ENCODE measurements at places on chromosomes 7 and 10. TPM values are rescaled to one million over a fixed set of nuclear protein-coding genes. Genes with fewer than 3 reads are reported as not detected.

DNA sequence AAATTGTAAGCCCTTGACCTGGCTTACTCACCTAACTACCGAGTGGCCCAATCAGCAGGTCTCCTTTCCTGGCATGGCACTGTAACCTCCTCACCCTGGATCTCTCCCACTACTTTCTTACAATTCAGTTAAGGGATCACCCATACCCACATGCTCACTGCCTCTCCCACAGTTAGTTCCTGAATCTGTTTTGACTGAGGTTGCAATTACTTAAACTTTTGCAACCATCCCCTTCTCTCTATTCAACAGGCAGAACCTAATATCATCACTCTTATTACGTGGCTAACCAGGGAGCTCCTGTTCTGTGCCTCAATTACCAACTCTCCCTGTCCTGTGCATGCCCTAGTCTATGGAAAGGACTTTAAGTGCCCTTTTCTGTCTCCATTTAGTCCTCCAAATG, 84.2 kb upstream of the IKZF1 start:
- no peak for DNase-seq

DNA sequence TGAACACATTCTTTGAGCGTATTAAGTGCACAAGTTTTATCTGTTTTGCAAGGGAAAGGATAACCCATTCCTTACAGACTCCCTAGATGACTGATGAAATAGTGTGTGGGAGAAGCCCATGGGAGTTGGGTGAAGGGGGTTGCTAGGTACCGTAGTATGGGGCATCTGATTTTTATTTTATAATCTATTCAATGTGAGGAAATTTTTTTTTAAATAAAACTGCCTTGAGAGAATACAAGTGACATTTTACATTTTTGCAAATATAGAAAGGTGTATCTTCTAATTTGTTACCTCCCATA, 1.4 kb downstream of the BTAF1 start:
- no peak for DNase-seq

DNA sequence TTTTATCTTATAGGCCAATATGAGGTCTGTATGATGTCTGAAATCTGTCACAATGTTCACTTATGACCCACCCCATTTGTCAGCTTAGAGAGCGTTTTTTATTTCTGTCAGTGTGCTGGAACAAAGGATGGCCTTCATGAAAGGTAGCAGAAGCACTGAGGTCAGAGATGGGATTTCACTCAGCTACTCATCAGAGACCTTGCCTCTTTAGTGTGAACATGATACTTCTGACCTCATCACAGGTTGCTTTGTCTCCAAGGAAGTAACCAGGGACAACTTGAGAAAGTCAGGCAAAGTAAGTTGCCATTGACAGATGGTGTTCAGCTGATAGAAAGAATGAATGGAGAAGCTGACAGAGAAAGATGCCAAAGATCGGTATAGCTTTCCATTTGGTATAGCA, 16.3 kb downstream of the YAE1 start:
- DNase-seq = no peak

GRCh38 chr7:134371536-134371935, 54.8 kb upstream of the SLC35B4 start:
- DNase-seq = no peak

GRCh38 chr7:45595809-45596664, 21.9 kb downstream of the ADCY1 start:
- DNase-seq = no peak

DNA sequence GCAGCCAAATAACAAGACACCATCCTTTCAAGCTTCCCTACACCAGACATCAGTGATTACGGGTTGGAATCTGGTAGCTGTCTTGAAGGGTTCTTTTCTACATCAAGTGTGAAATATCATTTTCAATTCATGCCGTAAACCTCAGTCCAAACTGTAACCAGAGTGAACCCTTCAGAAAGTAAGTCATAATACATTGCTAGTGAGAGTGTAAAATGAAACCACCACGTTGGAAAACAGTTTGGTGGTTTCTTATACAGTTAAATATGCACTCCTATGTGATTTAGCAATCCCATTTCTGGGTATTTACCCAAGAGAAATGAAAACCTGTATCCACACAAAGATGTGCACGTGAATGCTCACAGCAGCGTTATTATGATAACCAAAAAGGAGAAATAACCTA, 25.6 kb upstream of the ZC3HAV1L start:
- DNase-seq = no peak

DNA sequence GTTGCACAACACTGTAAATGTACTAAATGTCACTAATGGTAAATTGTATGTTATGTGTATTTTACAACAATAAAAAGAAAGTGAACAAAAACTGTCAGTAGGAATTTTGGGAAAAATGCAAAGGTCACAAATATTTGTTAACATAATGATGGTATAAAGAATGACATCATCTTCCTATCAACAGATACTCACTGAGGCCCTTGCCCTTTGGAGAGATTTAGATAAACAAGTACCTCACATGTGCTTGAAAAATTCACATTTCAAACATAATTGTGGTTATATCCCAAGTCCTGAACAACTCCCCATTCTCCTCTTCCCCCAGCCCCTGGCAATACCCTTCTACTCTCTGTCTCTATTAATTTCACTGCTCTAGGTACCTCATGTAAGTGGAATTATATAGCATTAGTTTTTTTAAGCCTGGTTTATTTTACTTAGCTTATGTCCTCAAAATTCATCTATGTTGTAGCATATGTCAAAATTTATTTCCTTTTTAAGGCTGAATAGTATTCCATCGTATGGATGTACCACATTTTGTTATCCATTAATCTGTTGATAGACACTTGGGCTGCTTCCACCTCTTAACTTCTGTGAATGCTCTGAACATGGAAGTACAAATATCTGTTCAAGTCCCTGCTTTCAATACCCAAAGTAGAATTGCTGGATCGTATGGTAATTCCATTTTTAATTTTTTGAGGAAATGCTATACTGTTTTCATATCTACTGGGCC, 90.5 kb downstream of the WIPF3 start:
- DNase-seq = no peak

GRCh38 chr7:18386607-18387006, 108.9 kb upstream of the HDAC9 start:
- no peak for DNase-seq

GRCh38 chr10:33661580-33662336, 327.3 kb upstream of the NRP1 start:
- DNase-seq = no peak

- DNase-seq = no peak
Measured at GRCh38 chr7:150740053-150740452, 2.8 kb downstream of the GIMAP5 start.

DNA sequence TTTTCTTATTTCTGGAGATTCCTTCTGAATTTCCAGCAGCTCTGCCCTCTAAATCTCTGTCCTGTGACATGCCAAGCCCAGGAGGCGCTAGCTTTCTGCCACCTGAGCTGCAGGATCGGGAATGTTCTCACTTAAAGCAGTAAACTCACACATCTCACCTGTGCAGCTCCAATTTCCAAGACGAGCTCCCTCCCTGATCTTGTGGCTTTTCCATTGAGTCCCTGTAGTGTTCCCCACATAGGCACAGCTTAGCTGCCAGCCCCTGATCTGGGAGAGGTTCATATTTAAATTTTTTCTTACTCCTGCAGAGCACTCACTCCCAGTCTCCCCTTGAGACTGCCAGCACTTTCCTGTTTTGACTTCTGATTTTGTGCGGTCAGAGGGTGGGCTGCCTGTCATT, 479.3 kb downstream of the GLRX3 start:
- no peak for DNase-seq

DNA sequence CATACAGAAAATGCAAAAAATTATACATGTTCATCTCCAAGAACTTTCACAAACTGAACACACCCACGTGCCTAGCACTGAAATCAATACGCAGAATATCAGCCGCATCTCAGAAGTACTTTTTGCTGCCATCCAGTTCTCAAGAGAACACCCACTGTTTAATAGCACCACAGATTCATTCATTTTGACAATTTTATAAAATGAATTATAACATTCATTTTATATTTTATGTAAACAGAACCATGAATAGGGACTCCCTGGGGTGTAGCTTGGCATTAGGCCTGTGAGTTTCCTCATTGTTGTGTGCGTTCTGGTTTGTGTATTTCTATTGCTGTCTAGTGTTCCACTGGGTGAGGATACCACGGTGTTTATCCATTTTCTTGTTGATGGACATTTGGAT, 77.3 kb upstream of the PIP4K2A start:
- no peak for DNase-seq

DNA sequence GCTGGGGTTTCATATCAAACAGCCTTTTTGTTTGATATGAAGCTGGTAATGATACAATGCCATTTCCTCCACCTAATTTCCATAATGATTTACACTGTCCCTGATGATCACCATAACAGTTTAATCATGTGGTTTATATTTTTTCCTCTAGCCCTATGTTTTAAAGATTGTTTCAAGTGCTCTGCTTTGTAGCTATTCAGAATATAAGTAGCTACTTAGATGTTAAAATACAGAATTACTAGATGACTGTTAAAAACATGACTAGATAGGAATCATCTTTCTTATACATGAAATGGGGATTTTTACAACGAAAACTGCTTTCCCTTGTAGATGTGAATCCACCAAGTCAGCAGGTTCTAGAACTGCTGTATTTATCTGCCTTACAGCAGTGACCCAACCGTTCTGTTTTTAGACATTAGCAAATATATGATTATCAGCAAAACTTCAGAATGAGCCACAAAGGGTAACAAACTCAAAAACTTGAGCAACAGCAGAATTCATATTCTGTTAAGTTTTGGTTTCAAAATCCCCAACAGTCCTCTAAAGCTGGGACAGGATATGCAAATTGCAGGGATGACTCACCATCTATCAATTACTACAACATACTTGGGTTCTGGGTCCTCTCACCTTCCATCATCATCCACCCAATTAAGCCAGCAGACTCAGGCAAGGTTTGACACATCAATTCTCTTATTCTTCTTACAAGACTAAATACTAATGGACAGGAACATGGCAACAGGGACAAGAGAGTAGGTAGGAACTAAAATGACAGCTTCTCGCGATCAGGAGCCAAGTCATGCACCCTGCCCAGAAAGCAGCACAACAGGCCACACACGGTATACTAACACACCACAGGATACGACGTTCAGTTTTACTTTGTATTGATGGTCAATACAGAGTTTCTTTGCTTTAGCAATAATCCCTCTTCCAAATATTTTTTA, 83.9 kb downstream of the PIP4K2A start:
- peak; percentile 11 for DNase-seq

- DNase-seq = no peak
Measured at GRCh38 chr7:609365-609764, 89.7 kb upstream of the PDGFA start.

- DNase-seq = no peak
Measured at GRCh38 chr10:32036922-32037321, 19.3 kb downstream of the KIF5B start.

DNA sequence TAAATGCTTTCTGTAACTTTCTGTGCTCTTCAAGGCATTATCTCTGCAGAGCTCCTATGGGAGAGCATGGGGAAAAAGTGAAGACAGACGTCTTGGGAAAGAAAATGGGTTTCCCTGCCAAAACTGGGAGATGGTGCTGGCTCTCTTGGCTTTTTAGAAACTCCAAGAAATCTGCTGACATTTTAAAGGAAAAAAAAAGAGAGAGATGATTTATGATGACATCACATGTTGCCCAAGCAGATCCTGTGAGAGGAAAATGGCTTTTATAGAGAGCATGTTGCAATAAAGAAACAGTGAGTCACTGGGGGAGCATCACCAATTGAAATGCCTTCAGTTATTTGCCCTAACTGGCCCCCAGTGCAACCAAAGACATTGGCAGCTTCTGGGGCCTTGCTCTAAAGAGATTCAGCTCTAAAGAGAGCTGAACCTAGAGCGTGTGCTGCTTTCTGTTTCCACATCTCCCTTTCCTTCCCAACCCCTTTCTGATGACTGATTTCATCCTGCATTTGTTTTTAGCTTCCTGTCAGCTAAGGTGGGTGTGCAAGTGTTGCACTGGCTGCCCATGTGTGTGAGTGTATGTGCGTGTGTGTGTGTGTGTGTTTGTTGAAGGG, 37.7 kb downstream of the LRMDA start:
- no peak for DNase-seq

GRCh38 chr10:98254234-98254974, 13.6 kb downstream of the LOXL4 start:
- no peak for DNase-seq

DNA sequence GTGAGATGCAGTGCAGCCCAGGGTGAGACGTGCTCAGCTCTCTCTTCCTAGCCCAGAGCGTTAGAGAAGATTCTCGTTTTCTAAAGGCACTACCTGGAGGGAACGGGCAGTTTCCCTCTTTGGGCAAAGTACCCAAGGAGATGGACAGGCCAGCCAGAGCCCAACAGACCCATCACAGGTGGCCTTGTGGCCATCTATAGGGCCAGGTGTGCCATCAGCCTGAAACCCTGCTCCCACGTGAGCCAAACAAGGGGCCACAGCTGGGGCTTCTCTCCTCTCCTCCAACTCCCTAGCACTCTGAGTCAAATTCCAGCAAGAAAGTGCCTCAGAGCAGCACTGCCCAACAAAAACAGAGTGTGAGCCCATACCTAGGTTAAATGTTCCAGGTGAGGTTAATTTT, 22.3 kb downstream of the CHST15 start:
- no peak for DNase-seq

DNA sequence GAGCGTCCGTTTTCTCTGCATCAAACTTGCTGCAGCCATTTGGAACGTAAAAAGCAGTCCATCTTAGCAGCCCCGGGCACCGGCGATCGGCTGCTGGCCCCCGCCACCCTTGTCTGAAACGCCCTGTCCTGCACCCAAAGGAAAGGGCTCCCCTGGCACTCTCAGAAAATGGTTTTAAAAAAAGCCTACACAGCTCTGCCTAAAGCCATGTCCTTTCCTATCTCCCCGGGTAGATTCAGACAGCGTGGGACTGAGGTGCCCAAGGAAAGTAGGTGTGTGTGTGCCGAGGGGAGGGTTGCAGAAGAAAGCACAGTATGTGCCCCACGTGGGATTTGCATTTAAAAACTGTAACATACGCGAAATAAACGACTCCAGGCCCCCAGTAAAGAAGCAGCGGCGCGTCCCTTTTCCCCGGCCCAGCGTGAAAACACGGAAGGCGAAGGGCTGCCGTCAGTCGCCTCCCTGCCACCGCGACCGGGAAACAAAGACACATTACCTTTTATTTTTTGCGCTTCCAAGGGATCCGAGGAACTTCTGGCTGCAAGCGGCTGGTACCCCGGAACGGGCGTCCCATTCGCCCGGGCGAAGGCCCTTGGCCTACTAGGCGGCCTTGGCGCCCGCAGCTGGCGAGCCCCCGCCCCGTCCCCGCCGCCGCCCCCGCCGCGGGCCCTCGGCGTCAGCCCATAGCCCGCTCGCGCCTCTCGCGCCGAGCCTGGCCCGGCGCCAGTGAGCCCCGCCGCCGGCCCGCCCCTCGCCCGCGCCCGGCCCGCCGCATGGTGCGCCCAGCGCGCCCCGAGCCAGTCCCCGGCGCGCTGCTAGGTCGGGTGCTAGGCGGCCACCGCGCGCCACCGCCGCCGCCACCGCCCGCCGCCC, 304.6 kb downstream of the PRPF18 start:
- peak; percentile 68 for DNase-seq

The TUBAL3 gene
- total RNA-seq = not detected

The CARD11 gene
- total RNA-seq = 0.41 TPM

The CUZD1 gene
- total RNA-seq = 0.41 TPM

The NMT2 gene
- total RNA-seq = 62.0 TPM

The ATOH7 gene
- 0.41 TPM for total RNA-seq

The TMEM26 gene
- total RNA-seq = under 0.01 TPM

The SLF2 gene
- 46.5 TPM for total RNA-seq

The DOCK1 gene
- total RNA-seq = 14.3 TPM

The TACR2 gene
- 0.82 TPM for total RNA-seq

Measured in frontal cortex (tissue), 4 donors.